ENCODE measurements at places on chromosomes 12 and 14. TPM values are rescaled to one million over a fixed set of nuclear protein-coding genes. Genes with fewer than 3 reads are reported as not detected.

Gene LRP1
- 89.4 TPM for total RNA-seq

Gene ARHGEF25
- 11.0 TPM for total RNA-seq

Gene TNS2
- total RNA-seq = 153 TPM

Gene PSMA6
- 191 TPM for total RNA-seq

Gene ASB2
- total RNA-seq = 187 TPM
